ENCODE measurements at places on chromosomes 6 and 20. TPM values are rescaled to one million over a fixed set of nuclear protein-coding genes. Genes with fewer than 3 reads are reported as not detected.

The BFSP1 gene
- 13.8 TPM for total RNA-seq

The FAM83D gene
- 4.6 TPM for total RNA-seq

The RIPOR2 gene
- total RNA-seq: 4.8 TPM

- DNase-seq: no peak
These were observed 49.8 kb downstream of the HNF4A start for GRCh38 chr20:44405257-44405656.

- DNase-seq: no peak
These were observed 530.8 kb downstream of the BCKDHB start for GRCh38 chr6:80637312-80637711.

- no peak for DNase-seq
These were observed 128.5 kb upstream of the ENPP5 start for GRCh38 chr6:46299253-46299652.

GRCh38 chr6:148524976-148525375 is 182.3 kb downstream of the SASH1 start:
- DNase-seq: no peak

GRCh38 chr6:143575440-143575839 is 63.9 kb upstream of the FUCA2 start:
- DNase-seq: no peak

DNA sequence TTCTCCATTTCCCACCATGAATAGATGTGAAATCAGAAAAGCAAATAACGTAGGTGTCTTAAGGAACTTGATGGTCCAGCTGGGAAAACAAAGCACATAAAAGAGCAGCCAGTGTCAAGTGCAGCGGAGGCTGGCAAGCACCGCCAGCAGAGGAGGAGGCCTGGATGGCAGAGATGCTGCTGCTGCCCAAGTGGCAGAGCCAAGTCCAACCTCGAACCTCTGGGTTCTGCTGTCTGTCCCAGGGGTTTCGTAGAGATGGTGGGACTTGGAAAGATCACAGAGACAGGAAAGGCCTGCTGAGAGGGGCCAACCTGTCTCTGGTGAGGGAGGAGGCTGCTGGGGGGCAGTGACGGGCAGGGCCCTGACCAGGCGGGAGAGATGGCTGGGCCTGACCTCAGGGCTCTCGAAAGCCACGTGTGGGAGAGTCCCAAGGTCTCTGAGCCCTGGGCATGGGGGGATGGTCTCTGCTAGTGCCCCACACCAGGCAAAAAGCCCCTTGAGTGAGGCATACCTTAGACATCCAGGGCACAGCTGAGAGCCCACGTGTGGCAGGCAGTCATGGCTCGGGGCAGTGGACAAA is 77.3 kb downstream of the TCP11 start:
- DNase-seq: no peak

- no peak for DNase-seq
These were observed 21.9 kb upstream of the STX16 start for GRCh38 chr20:58629215-58629580.

- no peak for DNase-seq
These were observed 44.6 kb downstream of the SESN1 start for GRCh38 chr6:109050012-109050411.
